CD4-positive, alpha-beta T cell treated with Interleukin-10 for 1 hour (primary cell): ENCODE measurements at places on chromosomes 6 and 20.

DNA sequence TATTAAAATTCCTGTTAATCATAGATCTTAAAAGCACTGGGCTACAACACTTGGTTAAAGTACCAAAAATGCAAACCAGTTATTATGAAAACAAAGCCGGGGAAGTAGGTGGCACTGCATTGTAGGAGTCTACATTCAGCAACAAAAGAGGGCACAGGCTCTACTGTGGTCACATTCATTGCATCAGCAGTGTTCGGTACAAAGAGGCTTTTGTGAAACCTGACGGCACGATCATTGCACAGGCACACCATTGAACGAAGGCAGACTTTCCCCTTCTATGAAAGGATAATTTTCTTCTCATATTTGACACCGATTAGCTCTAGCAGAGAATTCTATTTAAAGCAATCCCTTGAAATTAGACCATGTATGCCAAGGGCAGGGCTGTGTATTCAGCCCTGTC lies 44.6 kb upstream of the AGPAT4 start:
- DNase-seq = no peak

GRCh38 chr20:62234339-62234738 lies 4.0 kb upstream of the OSBPL2 start:
- DNase-seq = no peak

DNA sequence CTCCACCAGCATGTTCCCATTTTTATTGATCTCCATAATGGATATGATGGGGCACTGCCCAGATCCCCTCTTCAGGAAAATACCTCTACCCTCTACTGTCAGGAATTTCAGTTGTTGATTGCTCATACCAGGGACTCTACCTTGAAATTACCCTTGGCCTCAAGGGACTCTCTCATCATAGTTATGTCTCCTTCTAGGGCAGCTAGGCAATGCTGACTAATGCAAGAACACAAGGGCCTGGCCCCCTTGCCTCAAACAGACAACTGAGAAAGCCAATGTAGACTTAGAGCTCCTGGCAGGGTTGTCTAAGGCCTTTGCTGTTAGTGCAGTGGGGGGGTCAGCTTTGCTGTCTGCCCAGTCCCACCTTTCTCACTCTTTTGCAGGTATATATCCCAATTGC lies 493.1 kb downstream of the BTBD3 start:
- DNase-seq = no peak

- no peak for DNase-seq
These were observed 201.3 kb downstream of the EPHA7 start for GRCh38 chr6:93218096-93218495.

DNA sequence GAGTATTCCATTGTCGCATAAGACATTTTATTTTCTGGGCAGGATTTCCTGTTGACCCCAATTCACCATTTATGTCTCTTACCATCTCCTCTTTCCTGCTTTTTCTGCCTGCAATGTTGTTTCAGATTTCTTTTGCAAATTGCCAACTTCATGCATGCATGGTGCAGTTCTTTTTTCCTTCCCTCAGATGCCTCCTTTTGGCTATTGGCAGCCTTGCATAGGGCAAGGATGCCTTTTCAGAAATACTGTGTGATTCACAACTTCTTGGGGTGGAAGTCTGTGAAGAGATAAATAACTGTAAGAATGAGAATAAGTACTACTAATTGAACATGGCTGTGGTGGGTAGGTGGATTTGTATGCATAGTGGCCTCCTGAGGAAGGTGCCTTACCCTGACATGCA lies 116.7 kb downstream of the SOX4 start:
- no peak for DNase-seq

- DNase-seq = peak; percentile 47
These were observed 55.9 kb downstream of the ANKEF1 start for GRCh38 chr20:10090588-10091166.

- DNase-seq = no peak
These were observed 487 bp upstream of the PHF20 start for GRCh38 chr20:35771367-35771688.

DNA sequence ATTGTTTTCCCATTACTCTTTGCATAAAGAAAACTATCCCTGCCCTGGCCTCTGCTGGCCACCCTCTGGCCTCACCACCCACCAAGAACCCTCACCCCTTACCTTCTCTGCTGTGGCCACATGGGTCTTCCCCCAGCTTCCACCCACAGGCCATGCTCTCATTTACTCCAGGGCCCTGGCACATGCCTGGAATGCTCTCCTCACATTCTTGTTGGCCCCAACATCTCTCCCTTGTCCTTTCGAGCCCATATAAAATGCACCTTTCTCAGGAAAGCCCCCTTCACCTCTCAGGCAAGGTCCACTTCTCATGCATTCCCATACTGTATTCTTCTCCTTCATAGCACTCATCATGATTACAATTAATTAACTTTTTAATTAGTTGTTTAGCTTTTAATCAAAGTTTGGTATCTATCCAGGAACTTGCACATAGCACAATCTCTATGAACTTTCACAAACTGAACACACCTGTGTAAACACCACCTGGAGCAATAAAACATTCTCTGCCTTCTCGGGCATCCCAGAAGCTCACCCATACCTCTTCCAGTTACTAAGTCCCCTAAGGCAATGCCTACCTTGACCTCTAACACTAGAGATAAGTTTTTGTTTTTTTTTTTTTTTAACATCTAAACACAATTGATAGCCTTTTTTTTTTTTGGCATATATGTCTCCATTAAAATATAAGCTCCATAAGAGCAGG lies 617.2 kb downstream of the PTPRT start:
- DNase-seq = no peak

DNA sequence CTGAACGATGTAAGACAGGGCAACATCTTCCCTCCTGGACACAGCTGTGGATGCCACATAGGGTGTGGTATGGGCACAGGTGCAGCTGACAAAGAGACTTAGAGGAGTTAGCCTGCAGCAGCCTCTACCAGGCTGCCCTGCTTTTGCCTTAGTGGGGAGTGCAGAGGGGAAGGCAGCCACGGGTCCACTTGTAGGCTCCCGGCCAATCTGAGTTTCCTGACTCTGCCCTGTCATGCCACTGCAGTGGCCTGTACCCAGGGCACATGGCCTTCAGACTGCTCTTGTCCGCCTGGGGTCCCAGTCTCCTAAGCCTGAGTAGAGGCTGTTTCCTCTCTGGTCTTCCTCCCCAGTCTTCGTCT lies 17.1 kb upstream of the CST9L start:
- no peak for DNase-seq

DNA sequence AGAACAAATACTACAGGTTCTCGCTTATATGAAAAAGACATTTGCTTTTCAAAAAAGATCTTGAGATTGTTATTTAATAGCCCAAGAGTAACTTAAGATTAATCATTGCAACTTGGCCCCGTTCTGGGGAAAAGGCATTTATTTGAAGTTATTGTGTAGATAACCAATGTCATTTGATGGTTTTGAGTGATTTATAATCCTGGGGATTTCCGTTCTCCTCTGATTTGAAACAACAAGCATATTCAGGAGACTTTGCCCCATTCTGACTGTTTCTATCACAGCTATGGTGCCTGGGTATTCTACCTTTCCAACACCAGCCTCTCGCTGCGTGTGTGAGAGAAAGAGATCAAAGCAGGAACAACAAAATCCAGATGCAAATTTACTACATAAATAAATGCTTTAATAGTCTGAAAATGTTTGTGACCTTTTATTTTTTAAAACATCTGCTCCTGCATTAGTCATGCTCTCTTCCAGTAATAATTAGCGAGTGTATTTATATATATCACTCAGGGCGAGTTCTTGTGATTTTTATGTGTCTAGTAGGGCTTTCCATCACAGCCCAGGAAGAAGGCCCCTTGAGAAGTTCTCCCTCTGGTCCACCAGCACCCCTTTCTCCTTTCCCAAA lies 197.9 kb upstream of the FOXQ1 start:
- DNase-seq = no peak

- no peak for DNase-seq
These were observed 88.0 kb downstream of the INSM1 start for GRCh38 chr20:20455926-20456325.

DNA sequence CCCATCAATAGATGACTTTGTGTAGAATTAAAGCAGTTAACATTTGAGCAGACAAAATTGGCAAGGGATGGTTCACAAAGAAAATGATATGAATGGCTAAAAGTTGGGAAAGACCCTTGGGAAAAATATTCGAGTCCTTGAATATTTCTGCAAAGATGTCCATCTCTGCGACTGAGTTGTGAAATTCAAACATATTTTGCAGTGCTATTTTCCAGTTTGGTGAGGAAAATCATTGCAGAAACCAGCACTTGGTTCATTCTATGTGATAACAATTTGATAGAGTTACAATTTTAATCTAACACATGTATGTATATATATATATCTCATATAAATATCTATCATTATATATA lies 6.1 kb upstream of the PRELID3B start:
- no peak for DNase-seq

- no peak for DNase-seq
These were observed 87.7 kb downstream of the CEBPB start for GRCh38 chr20:50278377-50278683.

GRCh38 chr20:6152777-6153176 lies 29.9 kb upstream of the FERMT1 start:
- DNase-seq = no peak

- DNase-seq = no peak
These were observed 6.6 kb upstream of the SERPINB6 start for GRCh38 chr6:2977799-2978590.

DNA sequence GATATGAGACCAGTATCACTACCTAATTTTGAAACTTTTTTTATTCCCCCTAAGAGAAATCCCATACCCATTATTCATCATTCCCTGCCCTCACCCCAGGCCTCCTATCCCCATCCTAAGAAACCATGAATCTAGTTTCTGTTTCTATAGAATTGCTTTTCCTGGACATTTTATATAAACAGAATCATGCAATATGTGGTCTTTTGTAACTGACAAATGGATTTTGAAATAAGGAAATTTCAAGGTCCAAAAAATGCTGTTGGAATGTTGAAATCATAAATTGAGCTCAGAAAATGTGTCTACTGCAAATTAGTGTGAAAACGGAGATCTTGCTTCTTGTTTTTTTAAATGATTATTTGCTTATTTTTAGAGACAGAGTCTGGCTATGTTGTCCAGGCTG lies 25.1 kb downstream of the RNF217 start:
- DNase-seq = no peak

- no peak for DNase-seq
These were observed 44.8 kb upstream of the RNGTT start for GRCh38 chr6:89008001-89008814.

- DNase-seq = no peak
These were observed 594.6 kb downstream of the COL12A1 start for GRCh38 chr6:74611220-74611619.

- DNase-seq = no peak
These were observed 64.0 kb upstream of the TFB1M start for GRCh38 chr6:155378276-155378675.

DNA sequence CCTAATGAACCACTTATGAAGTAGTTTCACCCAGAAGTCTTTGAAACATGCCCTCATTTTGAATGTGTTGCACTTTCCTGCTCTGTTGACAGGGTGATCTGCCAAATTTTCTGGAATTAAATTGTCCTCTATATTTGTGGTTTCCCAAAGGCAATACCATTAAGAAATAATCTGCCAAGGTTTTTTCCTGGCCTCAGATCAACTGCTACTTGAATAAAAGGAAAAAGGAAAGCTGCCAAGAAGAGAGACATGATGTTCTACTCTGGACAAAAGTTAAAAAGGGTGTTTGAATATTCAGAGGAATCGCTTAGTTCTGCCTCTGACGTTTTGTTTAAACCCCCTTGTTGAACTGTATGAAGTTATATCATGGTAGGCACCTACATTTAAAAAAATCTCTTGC lies 37.4 kb upstream of the ARMH2 start:
- DNase-seq = no peak

GRCh38 chr6:121999456-122000065 lies 399.9 kb upstream of the HSF2 start:
- DNase-seq = no peak

- no peak for DNase-seq
These were observed 114.7 kb upstream of the PRL start for GRCh38 chr6:22411376-22412105.

DNA sequence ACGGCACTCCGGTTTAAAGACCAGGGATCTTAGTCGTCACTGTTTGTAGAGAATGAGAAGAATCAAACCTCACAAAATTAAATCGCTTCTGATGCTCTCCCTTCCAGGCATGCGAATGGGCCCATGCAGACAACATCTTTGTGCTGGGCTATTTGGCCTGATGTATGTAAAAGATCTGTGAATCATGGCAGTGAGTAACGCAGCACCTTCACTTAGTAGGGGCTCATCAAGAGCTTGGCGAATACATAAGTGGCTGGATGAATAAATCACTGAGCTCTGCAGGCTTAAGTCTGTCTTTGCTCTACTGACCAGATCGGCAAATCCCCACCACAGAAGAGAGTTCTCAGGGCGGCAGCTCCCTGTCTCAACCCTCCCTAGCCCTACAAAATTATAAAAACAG lies 44.8 kb upstream of the AFDN start:
- no peak for DNase-seq

DNA sequence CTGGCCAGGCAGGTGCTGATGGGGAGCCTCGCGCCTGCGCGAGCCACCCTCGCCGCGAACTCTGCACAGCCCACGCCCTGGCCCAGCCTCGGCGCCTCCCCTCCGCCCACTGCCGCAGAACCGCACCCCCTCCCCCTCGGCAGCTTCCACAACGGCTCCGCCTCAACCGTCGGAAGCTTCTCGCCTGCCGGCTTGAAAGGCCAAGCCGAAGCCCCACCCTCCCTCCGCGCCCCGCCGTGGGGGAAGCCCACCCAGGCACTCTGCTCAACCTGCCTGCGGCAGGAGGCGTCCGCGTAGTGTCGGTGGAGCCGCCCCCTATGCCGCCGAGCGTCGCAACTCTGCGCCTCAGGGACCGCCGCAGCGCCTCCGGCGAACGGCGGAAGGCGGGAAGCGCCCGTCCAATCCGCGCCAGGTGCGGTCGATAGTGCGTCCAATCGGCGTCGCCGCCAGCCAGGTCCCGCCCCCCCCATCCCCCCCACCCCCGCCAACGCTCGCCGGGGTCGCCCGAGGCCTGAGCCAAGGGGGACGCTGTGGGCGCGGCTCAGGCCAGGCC lies at the start of gene SYCP2:
Gene SYCP2 (minus strand): TSS at position 342 of the 553 bp plus-strand sequence. CDS start 11,224 bp downstream, outside the sequence.
- DNase-seq = peak; percentile 71

- peak; percentile 50 for DNase-seq
These were observed 44.4 kb downstream of the DTD1 start for GRCh38 chr20:18632196-18632789.
